Left lobe of liver (tissue), 2 donors: ENCODE measurements at places on chromosomes 3 and 15. TPM values are rescaled to one million over a fixed set of nuclear protein-coding genes. Genes with fewer than 3 reads are reported as not detected.

GRCh38 chr15:59276225-59277178 is 69.9 kb downstream of the LDHAL6B start:
- no peak for DNase-seq

DNA sequence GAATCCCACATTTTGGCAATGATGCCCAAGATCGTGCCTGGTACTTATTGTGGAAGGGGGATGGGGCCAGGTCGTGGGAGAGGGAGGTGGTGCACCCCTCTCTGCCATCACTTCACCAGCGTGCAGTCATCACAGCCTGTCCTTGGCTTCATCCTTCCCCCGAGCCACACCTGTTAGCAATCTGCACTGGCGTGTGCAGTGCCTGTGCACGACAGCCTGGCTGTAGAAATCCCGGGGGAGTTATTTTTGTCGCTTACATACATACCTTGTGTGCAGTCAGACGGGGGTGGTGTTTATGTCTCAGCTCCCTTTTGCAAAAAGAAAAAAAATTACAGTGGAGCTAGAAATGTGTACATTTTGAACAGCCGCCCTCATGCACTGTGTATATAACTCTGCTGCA is 216.0 kb downstream of the TLE3 start:
- DNase-seq: no peak

DNA sequence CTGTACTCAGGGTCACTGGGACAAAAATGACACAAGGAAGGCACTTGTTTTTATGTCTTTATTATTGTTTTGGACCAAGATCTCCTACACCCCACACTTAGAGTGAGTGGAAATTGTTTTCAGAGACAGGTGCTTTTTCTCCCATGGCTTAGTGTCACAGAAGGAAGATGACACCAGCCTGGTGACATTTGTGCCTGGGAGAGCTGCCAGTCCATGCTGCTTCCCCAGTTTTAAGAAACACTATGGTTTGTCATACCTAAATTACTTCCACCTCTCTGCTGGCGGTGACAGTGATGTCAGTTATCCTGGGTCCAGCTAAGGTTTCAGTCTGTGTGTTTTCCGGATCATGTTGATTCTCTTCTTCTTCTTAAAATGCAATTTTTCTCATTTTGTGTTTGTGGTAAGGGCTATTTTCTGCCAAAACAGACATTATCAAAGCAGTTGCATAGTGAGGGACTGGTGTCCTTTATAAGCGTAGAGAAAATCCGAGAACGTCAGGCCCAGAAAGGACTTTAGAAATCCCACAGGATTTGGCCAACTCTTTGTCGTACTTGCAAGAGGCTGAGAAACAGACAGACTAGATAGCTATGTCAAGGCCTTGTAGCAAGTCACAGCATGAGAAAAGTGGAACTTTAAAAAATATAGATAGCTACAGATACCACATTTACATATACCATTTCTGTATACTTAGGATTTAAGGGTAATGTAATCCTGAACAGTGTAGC is 149.5 kb downstream of the TP63 start:
- no peak for DNase-seq

UBXN7 gene
- total RNA-seq: 18.5 TPM

- DNase-seq: no peak
Observed at GRCh38 chr15:29618586-29618985, 203.7 kb downstream of the TJP1 start.

GRCh38 chr3:40170395-40170794 is 139.1 kb upstream of the EIF1B start:
- no peak for DNase-seq

- DNase-seq: no peak
Observed at GRCh38 chr3:53191836-53192480, 30.9 kb downstream of the PRKCD start.

DNA sequence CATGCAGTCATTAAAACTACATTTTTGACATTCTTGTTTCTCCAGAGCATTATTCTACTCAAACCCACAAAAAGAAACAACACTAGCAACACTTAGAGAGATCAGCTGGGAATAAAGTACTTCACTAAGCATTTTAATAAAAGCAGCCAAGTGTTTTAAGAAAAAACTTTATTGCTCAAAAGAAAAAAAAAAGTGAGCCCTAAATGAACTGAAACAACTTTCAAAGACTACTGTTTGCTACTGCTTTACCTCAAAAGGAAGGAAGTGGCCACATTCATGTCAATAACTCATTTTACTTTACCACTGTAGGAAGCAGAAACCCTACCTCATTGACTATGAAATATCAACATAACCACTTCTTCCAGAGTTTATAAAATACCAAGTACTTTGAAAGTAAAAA is 91.3 kb downstream of the UACA start:
- DNase-seq: no peak

FEZF2 gene
- total RNA-seq: not detected

GRCh38 chr15:32716915-32717425 is 834 bp upstream of the GREM1 start:
- no peak for DNase-seq

DNA sequence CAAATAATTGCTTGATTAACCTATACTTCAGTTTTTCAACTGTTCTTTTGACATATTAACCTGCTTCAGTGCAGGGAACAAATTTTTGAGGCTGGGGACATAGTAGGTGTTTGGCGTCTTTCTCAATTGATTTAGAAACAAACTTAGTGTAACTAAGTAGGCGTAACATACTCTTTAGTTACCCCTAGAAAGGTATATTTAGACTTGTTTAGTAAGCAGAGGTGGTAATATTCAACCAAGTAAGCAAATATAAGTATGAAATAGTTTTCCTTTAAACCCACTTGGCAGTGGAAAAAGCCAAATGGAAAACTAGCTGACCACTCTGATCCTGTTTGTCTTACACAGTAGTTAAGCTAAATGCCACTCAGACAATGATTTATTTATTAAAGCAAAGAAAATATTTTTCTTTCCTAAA is 113.2 kb downstream of the MBNL1 start:
- no peak for DNase-seq

C15orf62 gene
- total RNA-seq: 1.0 TPM

DNA sequence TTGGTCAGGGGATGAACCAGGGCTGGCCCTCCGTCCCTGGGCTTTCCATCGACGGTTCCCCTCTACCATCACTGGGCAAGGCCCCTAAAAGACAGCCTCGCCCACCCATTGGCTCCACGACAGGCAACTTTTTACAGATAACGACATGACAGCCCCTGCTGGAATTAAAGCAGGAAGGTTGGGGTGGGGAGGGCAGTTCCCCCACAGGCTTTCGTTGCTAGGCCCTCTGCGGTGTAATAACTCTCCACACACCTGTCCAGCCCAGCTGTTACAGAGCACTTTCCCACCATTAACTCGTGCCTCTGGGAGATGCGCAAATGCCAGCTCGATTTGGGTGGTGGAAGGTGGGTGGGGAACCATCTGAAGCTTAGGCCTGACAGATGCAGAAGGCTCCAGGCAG is 264.2 kb upstream of the TLE3 start:
- DNase-seq: no peak

- no peak for DNase-seq
Observed at GRCh38 chr15:81940467-81941451, 105.1 kb downstream of the MEX3B start.

DNA sequence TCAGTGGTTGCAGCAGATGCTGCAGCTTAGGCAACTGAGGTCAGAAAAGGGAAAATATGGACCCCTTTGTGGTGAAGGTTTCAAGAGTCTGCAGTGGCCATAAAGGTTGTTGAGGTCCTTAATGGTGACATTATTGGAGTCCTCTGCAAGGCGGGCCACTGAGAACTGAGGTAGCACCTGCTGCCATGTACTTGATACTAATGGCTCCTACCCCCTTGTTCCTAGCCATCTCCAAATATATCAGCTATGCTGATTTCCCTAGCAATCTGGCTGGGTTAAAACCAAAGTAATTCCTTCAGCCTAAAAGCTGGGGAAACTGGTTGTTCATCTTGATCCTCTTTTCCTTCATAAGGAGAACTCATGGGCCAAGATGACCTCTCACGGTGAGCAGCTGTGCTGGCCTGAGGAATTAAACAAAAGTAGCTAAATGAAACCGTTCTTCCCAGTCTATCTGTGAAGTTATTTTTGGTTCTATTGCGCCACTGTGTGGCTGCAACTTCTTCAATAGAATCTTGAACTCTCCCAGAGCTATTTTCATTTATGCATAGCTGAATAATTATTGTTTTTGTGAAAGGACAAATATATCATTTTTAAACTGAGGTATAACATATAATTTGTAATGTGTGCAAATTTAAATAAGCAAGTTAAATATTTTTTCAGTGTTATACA is 76.1 kb upstream of the PLSCR4 start:
- DNase-seq: peak; percentile 51

GNAT1 gene
- total RNA-seq: 0.08 TPM

GRCh38 chr3:138196023-138196422 is 8.9 kb downstream of the ARMC8 start:
- no peak for DNase-seq

DNA sequence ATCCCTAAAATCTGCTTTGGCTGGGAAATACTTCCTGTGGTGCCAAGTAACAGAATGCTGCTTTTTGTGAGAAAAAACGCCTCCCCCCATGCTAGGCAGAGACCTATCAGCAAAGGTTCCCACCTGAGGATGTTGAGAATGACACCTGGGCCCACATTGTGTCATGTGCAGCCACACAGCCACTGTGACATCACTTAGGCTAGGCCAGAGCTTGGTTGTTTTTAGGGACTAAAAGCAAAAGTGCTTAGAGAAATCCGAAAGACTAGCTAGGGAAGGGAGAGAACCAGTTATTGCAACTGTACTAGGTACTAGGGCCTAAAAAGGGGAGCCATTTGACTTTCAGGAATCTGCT is 6.2 kb downstream of the ZDHHC3 start:
- DNase-seq: no peak

GRCh38 chr3:17129556-17129955 is 244.8 kb downstream of the PLCL2 start:
- no peak for DNase-seq

CLDN1 gene
- 109 TPM for total RNA-seq

KATNBL1 gene
- total RNA-seq: 12.0 TPM

DNA sequence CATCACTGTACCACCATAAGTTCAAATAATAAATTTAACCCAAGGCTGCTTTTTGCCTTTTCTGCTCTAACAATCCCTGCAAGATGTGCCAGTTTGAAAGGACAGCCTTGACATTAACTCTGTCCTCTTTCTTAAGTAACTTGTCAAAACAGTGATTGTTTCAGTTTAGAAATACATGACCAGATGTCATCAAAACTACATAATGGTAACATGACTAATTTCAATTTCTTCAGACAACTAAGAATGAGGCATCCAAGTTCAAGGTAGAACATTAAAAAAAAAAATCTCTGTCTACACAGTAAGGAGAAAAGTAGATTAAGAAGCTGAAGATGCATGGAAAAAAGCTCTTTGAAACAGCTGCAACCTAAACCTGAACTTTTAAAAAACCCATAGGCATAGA is 47.4 kb downstream of the SHQ1 start:
- no peak for DNase-seq

DNA sequence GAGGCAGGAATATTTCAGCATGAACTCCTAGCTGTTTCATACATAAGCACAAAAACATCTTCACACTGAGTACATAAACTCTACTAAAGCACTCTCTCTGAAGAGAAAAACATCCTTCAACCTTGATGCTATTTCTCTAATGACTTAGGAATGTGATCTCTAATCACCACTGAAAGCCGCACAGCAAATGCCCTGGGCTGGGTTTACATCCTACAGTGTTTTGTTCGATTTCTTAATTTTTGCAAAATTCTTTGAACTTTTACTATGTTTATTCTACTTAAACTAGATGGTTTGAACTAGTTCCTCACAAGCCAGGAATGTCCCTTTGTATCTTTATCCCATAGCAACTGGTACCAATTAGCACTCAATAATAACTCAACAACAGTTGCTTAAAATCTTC is 130.9 kb upstream of the ABI3BP start:
- DNase-seq: no peak

DNA sequence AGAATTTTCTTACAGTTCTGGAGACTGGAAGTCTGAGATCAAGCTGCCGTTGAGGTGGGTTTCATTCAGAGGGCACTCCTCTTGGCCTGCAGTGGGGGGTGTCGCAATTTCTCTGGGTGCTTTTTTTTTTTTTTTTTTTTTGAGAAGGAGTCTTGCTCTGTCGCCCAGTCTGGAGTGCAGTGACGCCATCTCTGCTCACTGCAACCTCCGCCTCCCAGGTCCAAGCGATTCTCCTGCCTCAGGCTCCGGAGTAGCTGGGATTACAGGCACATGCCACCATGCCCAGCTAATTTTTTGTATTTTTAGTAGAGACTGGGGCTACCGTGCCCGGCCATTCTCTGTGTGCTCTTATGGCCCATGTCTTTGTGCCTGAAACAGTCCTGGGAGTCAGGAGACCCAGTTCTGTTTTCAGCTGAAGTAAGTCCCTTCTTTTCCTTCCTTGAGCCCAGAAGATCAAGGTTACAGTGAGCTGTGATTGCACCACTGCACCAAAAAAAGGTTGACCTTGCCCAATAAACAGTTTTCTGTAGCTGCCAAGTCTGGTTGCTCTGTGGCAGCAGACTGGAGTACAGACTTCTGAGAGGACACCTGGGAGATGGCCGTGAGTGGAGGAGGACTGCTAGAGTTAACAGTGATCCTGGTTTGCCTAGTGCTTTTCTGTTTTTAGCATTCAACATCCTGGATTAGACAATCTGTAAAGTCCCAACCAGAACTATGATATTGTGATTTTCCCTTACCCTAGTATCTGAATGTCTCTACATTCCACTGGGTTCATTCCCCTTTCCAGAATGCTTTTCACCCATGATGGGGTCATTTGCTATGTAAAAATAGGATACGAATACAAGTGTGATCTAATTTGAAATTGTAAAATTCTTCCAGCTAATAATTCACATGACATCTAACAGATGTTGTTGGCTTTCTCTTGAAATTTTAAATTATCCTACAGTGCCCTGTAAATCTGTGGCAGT is 76.6 kb upstream of the RNF7 start:
- DNase-seq: no peak

DNA sequence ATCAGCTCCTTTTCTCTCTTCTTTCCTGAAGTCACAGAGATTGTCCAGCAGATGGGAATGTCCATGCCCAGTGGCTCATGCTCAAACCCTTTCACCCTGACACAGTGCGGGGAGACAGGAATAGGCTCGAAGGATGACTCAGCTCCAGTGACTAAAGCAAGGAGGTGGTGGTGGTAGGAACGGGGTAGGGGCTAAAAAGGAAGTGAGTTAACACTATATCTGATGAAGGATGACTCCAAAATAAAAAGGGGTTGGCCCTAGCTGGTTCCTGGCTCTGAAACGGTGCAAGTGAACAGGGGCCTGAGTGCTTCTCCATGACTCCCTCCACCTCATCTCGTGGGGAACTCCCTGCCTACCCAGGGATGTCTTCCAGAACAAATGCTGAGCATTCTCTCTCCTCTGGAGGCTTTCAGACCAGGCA is 167.4 kb upstream of the LPP start:
- DNase-seq: no peak

SNTN gene
- not detected for total RNA-seq

GRCh38 chr15:40856746-40857145 is 12.9 kb downstream of the SPINT1 start:
- no peak for DNase-seq

RTF1 gene
- total RNA-seq: 10.5 TPM

DNA sequence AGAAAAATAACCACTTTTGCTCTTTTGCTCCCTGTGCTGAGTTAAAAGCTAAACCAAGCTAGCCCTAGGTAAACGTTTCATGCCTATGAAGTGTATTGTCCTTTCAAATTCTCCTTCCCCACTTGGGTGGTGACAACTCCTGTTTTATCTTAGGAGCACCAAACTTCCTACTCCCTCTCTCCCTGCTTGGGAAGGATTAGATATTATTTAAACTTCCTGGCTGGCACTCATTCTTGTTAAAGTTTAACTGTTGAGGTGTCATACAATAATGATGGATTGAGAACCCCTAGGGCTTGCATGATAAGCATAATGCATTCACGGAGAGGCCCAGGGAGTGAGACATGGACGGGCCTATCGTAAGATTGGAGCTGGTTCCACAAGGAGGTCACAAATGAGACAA is 29.5 kb downstream of the B4GALT4 start:
- DNase-seq: no peak

PYGO1 gene
- total RNA-seq: 0.18 TPM
